Hematopoietic multipotent progenitor cell treated with erythropoietin and hydrocortisone succinate and interleukin-3 and kit ligand, for 15 days (in vitro differentiated cells): ENCODE measurements at places on chromosomes 12 and 14.

DNA sequence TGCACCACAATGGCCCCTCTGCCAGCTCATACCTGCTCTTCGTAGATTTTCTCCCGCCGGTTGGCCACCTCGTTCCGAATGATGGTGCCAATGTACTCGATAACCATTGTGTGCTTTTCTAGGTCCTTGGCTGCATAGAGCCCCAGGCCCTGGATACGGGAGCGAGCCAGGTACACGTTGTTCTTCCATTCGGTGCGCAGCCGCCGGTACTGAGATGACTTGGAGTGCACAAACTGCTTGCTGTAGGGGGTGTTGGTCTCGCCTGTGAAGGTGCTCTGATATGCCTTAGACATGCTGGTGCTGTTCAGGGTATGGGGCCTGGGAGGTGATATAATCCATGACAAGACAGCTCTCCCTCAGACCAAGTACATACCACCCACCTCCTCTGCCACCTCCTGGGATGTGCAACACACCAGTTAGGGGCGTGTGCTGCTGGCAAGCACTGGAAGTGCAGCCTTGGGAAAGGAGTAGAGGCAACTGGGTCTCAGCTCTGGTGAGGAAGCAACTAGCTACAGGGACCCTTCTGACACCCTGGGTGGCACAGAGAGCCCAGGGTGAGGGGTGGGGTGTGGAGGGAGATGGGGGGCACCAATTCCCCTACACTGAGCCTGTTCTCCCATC, 4.1 kb upstream of the PRKAG1 start:
- no peak for DNase-seq

GRCh38 chr12:88884600-88884999, 304.3 kb upstream of the KITLG start:
- DNase-seq, result no peak

- DNase-seq, result no peak
Observed at GRCh38 chr12:27521066-27521465, 2.9 kb upstream of the PPFIBP1 start.

GRCh38 chr12:78118486-78118885, 287.8 kb downstream of the NAV3 start:
- DNase-seq, result no peak

- DNase-seq, result no peak
Observed at GRCh38 chr14:61953602-61954001, 191.4 kb downstream of the SNAPC1 start.

GRCh38 chr12:63007726-63008125, 72.8 kb upstream of the PPM1H start:
- DNase-seq, result no peak

- DNase-seq, result no peak
Observed at GRCh38 chr12:42539696-42540095, 49.9 kb downstream of the PRICKLE1 start.

- DNase-seq, result no peak
Observed at GRCh38 chr12:118103201-118103600, 610 bp downstream of the VSIG10 start.

DNA sequence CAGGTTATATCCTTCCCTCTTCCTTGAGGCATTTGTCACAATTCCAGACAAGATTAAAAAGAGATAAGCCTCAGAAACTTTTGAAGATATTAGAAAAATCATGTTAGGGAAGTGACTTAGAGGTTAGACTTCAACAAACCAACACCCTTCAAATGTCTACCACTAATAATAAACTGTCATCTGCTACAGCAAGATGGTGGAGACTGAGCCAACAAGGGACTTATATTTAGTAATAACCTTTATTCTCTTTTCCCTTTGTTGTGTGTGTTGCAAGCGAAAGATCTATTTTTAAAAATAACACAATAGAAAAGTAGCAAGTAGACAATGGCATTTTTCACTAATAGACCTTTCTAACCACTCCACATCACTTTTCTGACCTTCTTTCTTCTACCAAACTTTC, 28.6 kb downstream of the PRICKLE1 start:
- DNase-seq, result no peak

DNA sequence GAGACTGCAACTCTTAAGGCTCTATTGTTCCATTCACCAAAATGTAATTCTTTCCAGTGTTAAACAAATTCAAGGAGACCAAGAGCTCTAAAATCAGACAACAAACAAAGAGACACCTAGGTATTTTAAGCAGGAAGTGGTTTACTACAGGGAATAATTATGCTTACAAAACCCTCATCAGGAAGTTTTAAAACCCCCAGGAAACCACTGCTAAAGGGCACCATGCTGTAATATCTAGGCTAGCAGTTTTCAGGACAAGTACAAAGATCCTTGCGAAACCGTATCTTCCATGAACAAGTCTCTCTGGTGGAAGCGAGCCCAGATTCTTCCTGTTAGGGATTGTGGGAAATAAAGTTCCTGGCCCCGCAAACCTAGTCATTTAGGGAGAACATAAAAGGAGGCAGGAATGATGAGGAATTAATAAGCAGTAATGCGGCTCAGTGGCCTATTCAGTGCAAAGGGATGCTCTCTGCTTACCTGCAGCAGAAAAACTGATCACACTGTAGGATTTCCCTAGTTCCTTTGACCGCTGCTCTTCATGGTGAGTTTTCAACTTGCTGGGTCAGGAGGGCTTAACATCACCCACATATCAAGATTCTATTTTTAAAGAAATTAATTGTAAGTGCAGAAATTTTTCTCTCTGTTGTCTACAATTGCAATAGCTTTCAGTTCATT, 42.8 kb downstream of the ACSM4 start:
- DNase-seq, result no peak

DNA sequence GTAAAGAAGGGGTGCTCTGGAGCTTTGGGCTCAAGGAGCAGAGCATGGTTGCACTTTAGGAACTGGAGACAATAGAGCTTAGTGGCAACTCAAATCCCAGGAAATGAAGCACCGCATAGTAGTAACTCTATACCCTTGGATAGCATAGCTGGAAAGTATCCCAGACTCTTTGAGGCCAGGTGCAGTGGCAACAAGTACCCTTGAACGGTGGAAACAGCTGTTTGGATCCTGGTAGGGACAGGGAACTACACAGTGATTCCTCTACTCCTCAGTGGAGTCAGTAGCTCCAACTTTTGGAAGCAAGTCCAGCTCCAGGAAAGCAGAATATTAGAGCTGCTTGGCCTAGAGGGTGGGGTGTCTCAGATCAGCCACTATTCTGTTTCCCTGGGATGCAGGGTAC, 129.0 kb upstream of the WSCD2 start:
- no peak for DNase-seq

DNA sequence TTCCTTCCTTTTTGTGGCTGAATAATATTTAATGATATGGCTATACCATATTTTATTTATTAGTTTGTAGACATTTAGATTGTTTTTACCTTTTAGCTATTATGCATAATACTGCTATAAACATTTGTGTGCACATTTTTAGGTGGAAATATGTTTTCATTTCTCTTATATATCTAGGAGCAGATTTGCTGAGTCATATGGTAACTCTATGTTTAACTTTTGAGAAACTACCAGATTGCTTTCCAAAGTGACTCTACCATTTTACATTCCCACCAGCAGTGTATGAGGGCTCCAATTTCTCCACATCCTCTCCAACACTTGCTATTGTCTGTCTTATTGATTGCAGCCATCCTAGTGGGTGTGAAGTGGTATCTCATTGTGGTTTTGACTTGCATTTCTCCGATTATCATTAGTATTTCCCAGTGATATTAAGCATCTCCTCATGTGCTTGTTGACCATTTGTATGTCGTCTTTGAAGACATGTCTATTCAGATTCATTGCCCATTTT, 160.2 kb downstream of the KICS2 start:
- DNase-seq, result no peak

- DNase-seq, result no peak
Observed at GRCh38 chr12:19278407-19278806, 148.9 kb downstream of the PLEKHA5 start.

DNA sequence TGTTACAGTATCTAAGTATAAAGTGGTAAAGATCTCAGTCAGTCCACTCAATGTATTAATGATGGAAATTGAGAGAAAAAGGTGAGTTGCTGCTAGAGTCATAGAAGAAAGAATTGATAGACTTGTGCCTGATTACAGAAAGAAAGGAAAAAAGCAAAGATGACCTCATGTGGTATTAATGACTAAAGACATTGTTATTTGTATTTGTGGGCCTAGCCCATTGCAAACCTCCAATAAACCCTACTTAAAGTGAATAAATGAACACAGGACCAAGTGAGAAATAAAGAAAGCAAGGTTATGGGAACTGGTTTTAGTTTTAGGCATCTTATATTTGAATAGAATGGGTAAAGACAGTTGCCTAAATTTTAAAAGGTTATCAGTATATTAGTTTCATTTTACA, 105.5 kb downstream of the SYT1 start:
- no peak for DNase-seq

- DNase-seq, result no peak
Observed at GRCh38 chr12:3533703-3534386, 42.8 kb downstream of the PRMT8 start.

- DNase-seq, result no peak
Observed at GRCh38 chr14:50357124-50357523, 39.6 kb downstream of the CDKL1 start.

DNA sequence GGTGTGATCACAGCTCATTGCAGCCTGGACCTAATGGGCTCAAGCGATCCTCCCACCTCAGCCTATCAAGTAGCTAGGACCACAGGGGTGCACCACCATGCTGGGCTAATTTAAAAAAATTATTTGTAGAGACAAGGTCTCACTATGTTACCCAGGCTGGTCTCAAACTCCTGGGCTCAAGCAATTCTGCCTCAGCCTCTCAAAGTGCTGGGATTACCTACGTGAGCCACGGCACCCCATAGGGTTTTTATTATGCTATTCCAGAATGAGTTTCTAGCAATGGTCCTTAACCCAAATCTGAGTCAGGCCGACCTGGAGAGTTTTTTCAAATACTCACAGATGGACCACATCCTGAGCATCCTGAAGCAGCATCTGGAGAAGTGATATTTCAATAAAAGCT, 159.8 kb downstream of the CPNE8 start:
- no peak for DNase-seq

GRCh38 chr12:65935906-65936901, 111.9 kb downstream of the HMGA2 start:
- no peak for DNase-seq

- DNase-seq, result no peak
Observed at GRCh38 chr14:38412654-38413053, 156.8 kb upstream of the CLEC14A start.

DNA sequence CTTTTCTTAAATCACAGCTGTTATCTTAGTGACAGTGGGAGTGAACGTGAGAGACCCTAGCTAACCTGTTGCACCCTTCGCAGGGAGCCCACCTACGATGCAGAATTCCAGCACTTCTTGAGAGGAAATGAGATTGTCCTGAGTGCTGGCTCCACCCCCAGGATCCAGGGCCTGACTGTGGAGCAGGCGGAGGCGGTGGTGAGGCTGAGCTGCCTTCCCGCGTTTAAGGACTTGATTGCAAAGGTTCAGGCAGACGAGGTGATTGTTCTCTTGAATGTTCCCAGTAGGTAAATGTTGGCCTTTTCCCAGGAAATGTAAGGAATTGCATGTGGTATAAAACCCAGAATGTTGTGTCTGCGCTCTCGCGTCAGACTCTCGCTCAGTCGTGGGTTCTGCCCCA, 46.7 kb downstream of the HSP90AA1 start:
- no peak for DNase-seq

DNA sequence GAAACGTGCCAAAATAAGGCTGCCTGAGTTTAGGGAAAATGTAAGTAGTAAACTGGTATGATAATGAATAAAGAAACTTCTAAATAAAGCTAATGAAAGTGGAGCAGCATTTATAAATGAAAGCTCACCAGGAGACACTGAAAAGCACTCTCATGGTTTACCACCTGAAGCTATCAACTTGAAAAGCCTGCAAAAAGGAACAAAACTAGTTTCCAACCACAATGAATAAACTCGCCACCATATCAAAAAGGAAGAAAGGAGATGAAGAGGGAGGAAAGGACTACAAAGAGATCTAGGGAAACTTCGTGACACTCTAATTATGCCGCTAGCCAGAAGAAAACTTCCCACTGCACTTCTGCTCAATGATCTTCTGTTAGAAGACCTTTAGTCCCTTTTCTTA, 66.7 kb downstream of the MED13L start:
- DNase-seq, result no peak

DNA sequence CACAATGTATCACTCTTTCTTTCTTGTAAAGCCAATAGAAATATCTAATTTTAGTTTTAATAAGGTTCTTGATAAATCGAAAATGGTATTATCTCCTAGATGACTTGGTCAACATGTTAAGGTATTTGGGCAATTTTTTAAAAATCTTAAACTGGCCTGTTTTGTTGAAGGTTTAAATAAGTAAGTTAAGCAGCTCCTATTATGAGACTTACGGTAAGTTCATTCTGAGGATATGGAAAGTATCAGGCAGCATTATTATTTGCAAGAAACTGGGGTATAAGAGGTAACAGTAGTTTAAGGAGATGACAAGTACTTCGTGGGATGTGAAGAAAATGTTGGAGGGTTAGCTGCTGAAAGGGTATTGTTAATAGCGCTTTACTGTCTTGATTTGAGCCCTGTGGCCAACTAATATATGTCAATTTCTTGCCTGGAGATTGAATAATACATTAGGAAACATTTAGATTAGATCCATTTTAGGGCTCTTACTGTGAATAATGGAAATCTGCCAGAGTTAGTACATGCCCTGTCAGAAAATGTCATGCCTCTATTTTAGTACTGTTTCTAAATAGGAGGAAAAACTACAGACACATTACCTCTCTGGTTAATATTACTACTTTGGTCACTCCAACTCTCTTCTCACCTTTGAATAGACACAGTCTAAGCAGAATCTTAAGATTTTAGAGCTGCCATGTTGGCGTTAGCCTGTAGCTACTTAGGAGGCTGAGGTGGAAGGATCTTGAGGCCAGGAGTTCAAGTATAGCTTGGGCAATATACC, 5.0 kb downstream of the STRAP start:
- DNase-seq, result no peak
